ENCODE measurements at places on chromosomes 7 and 10.

DNA sequence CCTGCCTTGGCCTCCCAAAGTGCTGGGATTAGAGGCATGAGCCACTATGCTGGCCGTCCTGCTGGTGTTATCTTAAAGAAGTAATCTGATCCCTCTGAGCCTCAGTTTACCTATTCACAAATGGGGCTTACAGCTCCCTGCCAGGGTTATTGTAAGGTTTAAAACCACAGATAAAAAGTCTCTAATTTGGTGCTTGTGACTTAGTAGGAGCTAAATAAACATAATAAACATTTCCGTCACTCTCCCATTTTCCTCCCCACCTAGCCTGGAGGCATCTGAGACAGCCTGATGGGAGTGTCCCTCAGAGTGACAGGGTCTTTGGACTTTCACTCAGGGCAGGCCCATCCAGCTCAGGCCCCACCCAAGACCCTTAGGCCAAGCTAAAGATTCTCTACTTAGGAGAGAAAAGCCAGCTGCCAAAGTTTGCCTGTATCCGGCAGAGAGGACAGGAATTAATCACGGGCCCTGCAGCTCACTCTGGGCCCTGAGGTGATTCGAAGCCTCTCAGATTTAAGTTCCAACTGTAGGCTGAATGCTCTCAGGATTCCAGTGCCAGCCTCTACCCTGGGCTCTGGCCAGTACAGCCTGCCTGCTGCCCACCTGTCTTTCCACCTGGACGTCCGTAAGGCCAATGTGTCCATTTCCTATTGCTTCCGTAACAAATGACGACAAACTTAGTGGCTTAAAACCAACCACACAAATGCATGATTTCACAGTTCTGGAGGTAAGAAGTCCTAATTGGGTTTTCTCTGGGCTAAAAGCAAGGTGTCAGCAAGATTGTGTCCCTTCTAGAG, 21.8 kb upstream of the DUSP5 start:
- DNase-seq: no peak

- no peak for DNase-seq
These were observed 68.0 kb upstream of the KLF6 start for GRCh38 chr10:3853016-3853415.

GRCh38 chr10:131266936-131267813, 44.3 kb downstream of the TCERG1L start:
- DNase-seq: no peak

- no peak for DNase-seq
These were observed 172.0 kb downstream of the MAD1L1 start for GRCh38 chr7:2060701-2061100.

GRCh38 chr7:95526128-95526738, 40.5 kb downstream of the ASB4 start:
- DNase-seq: peak; percentile 59

DNA sequence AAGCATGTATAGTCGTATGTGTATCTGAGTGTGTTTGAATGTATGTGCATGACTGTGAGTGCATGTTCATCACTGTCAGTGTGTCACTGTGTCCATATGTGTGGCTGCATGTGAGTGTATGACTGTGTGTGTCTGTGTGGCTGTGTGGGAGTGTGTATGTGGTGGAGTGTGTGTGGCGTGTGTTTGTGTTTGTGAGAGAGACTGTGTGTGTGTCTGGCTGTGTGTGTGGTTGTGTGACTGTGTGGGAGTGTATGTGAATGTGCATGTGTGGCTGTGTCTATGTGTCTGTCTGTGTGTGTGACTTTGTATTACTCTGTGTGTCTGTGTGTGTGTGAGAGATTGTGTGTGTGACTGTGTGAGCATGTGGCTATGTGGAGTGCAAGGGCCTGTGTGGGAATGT, 502.4 kb downstream of the DNAJB6 start:
- no peak for DNase-seq
